ENCODE measurements at places on chromosomes 2 and 18.
A peak's percentile ranks its signal among the peaks of the same experiment; 100 is the strongest.

DNA sequence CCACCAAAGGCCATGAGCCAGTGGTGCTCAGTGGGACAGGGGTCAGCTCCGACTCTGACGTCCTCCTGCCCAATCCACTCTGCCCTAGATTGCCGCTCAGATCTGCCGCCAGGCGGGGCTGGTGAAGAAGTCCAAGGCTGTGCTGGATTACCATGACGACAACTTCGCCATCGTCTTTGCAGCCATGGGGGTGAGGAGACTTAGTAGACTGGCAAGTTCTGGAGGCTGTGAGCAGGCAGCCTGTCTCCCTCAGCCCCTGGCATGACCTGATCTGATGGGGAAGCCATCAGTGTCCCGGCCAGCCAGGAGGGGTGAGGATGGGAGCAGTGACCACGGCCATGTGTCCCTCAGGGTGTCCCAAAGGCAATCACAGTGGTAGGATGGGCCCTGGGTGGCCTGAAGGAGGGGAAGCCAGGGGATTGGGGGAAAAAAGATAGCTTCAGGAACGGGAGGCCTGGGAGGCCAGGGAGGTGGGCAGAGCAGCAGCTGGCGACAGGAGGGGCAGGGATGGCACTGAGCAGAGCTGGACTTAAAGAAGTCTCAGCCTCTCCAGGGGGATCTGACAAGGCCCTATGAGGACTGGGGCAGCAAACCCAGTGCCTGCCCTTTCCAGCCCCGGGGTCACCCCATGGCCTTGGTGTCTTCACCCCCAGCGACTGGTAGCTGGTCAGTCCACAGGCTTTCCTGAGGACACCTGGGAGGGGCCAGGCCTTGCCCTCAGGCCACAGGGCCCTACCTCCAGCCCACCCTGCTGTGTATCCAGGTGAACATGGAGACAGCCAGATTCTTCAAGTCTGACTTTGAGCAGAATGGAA is 17.4 kb upstream of the ANKRD53 start:
- DNase-seq, result no peak

GRCh38 chr2:127763776-127764175 is 47.2 kb downstream of the WDR33 start:
- DNase-seq, result no peak

- no peak for DNase-seq
Observed at GRCh38 chr2:39403311-39403710, 33.8 kb downstream of the MAP4K3 start.

DNA sequence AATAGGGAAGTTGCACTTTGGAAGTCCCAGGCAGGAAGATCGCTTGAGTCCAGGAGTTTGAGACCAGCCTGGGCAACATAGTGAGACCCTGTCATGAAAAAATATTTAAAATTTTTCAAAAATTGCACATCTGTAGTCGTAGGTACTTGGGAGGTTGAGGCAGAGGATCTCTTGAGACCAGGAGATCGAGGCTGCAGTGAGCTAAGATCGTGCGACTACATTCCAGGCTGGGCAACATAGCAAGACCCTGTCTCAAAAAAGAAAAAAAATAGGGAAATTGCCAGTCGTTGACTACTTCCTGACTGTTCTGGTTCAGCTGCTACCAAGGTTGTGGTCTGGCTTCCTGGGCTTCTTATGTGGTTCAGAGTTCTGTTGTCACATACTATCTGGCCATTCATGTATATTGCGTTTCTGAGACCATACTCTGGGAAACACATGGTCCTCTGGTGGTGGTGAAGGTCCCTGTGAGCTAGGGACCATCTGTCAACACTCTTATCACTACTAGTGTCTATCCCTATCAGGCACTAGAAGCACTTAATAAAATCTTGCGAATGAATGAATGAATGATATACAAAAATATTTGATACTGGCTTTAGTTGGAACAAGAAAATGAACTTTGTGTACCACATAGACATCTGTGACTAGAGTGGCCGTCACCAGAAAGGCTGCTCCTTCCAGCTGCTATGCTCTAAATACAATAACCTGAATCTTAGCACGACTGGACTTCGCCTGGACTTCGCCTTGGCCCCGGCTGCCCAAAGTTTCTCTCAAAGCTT is 861 bp upstream of the KLHL23 start:
- DNase-seq, result peak; percentile 62

- DNase-seq, result no peak
Observed at GRCh38 chr18:8277270-8277669, 332.0 kb upstream of the RAB12 start.

DNA sequence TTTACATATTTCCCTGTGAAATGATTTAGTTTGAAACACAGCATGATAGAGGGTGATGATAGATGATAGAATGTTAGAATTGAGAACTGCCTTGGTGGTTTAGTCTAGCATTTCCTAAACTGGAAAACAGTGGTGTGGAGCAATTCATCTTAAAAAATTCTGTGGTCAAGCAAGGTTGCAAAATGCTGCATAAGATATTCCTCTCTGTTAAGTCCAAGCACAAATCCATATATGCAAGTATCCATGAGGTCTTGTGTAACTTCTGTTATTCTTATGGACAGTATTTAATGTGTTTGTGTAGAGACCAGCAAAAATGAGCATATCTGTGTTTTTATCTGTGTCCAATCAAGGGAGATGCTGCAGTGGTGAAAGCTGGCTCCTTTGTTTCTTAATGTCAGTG is 30.0 kb downstream of the CPS1 start:
- DNase-seq, result peak; percentile 86

GRCh38 chr2:11554399-11554716 is 20.5 kb downstream of the GREB1 start:
- DNase-seq, result no peak

- no peak for DNase-seq
Observed at GRCh38 chr18:49016648-49017539, 66.1 kb upstream of the SMAD7 start.

GRCh38 chr18:54140641-54141040 is 83.8 kb downstream of the MBD2 start:
- no peak for DNase-seq

DNA sequence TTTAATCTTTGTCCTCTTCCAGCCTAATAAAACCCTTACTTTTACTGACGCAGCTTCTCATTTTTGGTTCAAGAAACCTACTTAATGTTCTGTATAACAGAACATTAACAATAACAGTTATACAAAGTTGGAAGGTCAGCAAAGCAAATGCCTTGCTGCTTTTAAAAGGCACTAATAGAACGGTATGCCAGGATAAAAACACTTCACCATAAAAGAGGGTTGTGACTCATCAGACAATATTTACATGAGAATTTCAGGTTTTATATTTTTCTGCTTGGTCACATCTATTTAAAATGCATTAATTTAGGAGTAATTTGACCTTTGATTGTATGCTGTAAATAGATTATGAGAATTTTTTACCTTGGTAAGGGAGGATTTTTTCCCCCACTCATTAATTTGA is 3.0 kb downstream of the KLHL41 start:
- no peak for DNase-seq

GRCh38 chr2:239075918-239076758 is 228.3 kb downstream of the TWIST2 start:
- DNase-seq, result no peak

GRCh38 chr2:237412988-237413776 is 782 bp downstream of the COL6A3 start:
- no peak for DNase-seq

- no peak for DNase-seq
Observed at GRCh38 chr2:161419638-161420190, 3.6 kb downstream of the TBR1 start.

DNA sequence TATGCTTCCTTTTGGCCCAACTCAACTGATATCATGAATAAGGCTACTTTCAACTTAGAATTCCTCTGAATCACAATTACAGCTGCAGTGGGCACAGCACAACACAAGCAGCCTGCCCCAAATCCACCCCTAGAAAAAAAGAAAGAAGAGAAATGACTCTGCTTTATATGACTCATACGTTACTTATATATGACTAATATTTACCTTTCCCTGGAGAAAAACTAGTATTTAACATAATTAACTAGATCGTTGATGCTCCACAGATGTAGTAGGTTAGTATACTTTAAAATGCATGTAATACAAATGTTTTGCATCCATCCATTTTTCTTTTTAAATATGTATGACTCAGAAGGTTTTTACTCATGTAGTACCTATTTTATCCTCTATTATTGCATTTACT is 133.3 kb upstream of the UNC80 start:
- DNase-seq, result no peak

- DNase-seq, result no peak
Observed at GRCh38 chr2:225824748-225825449, 425.4 kb downstream of the NYAP2 start.

GRCh38 chr2:89848763-89849368 is 1157.4 kb downstream of the RPIA start:
- no peak for DNase-seq

DNA sequence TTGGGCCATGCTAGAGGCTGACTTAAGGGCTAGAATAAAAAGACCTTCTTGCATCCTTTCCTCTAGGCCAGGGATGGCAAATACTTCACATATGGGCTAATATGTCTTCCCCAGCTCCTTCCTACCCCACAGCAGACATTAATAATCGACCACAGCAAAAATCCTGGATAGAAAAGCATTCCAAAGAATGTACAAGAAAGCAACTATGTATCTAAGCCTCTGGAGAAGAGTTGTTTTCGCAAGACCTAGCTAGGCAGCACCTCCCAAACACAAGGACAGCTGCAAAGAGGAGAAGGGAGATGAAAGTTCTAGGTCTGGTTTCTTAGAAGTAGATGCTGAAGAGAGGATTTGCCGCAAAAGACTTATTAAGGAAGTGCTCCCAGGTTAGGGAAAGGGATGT is 372.6 kb downstream of the SLC4A3 start:
- DNase-seq, result no peak

DNA sequence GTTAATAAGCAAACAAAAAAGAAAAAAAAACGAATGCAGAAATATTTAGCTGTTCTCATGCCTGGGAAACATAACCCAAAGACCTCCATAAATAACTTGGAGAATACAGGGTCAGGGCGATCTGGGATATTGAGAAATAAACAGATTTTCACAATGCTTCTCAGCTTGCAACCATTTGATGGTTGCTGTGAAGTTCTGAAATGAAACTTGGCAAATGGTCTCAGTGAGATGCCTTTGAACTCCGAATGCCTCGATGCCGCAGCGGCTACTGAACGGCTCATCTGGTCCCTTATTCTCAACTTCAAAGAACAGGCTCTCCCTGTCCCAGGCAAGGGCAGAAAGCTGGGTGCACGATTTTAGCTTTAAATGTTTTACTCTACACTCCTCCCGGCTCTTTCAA is 78.1 kb downstream of the ZNF516 start:
- no peak for DNase-seq

GRCh38 chr18:29418136-29418535 is 1241.2 kb upstream of the CDH2 start:
- no peak for DNase-seq

- DNase-seq, result no peak
Observed at GRCh38 chr2:168821577-168821976, 19.1 kb downstream of the NOSTRIN start.

DNA sequence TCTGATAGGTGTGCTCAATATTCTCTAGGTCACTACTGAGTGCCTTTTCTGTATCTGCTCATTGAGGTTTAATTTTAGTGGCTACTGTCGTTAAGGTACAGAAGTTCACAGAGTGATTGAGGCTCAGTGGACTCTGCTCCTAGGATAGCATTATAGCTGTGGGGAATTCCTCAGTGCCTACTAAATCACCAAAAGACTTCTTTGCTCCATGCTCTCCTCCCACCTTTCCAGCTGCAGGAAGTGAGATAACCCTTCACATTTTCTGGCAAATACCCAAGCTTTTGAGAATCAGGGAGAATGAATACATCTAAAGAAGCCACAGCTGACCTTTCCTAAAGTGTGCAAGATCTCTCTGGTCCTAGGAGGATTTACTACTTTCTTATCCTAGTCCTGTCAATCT is 95.2 kb upstream of the FSIP2 start:
- DNase-seq, result no peak

DNA sequence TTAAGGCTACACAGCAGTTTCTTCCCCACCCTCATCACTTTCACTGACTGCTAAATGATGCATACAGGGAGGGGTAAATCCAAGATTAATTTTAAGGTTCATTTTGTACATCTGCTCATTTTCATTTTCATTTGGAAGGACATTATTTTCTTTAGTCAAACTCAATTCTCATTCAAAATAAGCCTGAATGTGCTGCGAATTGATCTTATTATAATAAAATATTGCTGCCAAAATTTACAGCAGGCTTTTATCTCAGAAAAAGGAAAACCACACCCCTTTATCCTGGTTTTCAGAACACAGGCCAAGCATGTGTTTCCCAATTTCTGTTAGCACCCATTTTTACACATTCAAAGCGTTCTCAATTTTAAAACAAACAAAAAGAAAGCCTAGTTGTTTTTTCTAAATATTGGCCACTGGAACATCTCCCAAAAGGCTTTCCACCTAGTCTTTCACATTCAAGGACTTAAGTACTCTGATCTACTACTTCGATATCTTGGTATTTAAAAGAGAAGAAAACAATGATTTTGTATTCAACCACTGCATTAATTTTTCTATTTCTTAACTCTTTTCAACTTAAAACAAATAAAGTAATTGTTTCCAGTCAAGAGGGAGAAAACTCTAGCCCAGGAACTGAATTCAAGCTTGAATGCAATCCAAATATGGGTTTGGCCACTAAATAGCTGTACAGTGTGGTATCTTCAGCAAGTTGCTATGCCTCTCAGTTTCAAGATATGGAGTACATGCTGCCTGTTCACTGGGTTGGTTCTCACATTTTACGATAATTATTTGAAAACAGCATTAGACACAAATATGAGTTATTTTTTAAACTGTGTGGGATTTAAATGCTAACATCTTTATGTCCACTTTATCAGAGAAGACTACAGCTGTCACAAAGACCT is 52.5 kb downstream of the CDH2 start:
- no peak for DNase-seq

GRCh38 chr2:98552499-98553179 is 55.7 kb downstream of the COA5 start:
- no peak for DNase-seq

DNA sequence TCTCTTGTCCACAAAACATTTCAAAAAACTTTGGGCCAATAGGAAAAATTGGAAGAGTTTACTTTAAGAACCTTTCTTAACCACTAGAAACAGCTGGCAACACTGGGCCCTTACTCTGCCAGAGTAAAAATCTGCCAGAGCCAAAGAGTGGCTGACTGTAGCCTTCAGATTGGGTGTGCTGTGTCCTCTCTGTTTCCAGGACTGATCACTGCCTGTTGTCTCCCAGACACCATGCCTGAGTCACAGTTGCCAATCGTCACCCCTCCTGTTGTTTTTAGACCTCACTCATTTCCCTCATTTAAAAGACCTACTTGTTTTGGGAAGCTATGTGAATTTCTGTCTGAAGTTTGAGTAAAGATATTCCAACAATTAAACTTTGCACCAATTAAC is 159.1 kb downstream of the PPP1R1C start:
- no peak for DNase-seq

- DNase-seq, result no peak
Observed at GRCh38 chr2:71720596-71721361, 267.4 kb downstream of the DYSF start.

Data from AML-193 (cell line).